Stimulated activated CD8-positive, alpha-beta memory T cell treated with anti-CD3 and anti-CD28 coated beads, Interleukin-15, amount 100 ng/mL, for 1 hour (primary cell): ENCODE measurements at places on chromosomes 12 and 14.

DNA sequence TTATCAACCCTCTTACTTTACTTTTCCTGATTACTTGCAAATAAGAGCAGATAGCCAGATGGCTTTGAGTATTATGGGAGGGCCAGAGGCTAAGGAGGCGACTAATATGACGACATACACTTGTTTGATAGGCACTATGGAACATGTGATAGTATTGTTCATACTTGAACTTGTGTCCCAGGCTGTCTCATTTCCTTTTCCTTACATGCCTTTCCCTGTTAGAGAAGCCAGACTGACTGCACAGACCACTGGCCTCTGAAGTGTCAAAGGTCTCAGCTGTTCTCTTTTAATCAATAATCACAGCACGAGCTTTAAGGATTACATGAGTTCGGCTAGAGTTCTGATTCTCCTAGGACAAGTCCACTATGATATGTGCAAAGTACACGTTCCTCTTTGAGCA is 326.0 kb downstream of the PRKD1 start:
- DNase-seq, result no peak

DNA sequence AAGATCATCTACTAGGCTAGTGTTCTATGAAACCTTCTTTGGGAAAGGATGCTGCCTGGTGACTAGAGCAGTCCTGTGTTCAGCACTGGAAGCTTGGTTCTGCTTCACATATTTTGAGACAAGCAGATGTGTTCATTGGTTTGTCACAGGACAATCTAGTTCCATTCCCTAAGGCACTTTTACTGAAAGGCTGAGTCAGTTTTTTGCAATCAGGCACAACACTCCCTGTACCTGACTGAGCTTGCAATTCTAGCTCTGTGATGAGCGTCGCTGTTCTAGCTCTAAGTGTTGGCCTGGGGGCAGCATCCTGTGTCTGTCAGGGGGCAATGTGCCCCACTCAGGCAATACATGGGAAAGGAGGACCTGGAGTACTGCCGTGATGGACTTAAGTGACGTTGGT is 144.4 kb downstream of the CAND1 start:
- no peak for DNase-seq

DNA sequence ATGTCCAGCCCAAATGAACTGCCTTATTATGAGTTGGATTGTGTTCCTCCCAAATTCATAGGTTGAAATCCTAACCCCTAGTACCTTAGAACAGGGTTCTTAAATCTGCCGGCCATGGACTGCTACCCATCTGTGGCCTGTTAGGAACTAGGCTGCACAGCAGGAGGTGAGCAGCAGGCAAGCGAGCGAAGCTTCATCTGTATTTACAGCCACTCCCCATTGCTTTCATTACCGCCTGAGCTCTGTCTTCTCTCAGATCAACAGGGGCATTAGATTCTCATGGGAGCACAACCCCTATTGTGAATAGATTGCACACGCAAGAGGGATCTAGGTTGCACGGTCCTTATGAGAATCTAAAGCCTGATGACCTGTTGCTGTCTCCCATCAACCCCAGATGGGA is 9.8 kb upstream of the EML5 start:
- DNase-seq, result no peak

GRCh38 chr14:50070230-50070629 is 46.1 kb downstream of the VCPKMT start:
- no peak for DNase-seq

DNA sequence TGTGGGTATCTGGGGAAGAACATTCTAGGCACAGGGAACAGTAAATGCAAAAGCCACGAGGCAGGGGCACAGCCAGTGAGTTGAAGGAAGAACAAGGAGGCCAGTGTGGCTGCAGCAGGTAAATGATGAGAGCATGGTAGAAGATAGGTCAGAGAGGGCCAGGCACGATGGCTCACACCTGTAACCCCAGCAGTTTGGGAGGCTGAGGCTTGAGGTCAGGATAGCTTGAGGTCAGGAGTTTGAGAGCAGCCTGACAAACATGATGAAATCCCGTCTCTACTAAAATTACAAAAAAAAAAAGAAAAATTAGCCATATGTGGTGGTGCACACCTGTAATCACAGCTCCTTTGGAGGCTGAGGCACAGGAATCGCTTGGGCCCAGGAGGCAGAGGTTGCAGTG is 86.7 kb upstream of the ESRRB start:
- no peak for DNase-seq

DNA sequence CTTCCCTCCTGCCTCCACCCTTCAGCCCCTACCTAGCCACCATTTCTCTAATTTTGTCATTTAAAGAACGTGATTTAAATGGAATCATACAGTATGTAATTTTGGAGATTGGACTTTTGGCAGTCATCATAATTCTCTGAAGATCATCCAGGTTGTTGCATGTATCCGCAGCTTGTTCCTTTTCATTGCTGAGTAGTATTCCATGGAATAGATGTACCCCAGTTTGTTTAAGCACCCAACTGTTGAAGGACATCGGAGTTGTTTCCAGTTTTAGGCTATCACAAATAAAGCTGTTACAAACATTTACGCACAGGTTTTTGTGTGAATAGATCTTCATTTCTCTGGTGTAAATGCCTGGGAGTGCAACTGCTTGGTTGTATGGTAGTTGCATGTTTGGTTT is 61.1 kb upstream of the PWP1 start:
- no peak for DNase-seq

DNA sequence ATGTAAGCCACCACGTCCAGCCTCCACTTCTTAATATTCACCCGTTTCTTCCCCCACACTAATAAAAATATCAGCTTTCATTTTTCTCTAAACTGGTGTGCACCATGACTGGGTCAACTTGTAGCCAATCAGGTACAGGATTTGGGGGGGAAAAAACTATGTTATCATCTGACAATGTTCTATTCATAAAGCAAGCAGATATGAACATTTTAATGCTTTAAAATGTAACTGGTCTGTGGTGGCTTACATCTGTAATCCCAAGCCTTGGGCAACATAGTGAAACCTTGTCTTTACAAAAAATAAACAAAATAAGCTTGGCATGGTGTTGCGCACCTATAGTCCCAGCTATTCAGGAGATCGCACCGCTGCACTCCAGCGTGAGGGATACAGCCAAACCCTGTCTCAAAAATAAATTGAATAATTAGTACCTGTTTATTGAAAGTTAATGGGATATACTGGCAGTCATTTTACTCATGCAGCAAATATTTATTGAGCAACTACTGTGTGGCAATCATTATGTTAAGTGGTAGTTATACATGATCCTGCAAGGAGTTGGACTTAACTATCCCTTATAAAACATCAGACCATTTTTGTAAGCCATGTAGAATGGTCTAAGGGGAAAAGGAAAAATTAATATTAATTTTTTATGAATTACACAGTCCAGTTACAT is 15.3 kb upstream of the ITPR2 start:
- DNase-seq, result no peak

DNA sequence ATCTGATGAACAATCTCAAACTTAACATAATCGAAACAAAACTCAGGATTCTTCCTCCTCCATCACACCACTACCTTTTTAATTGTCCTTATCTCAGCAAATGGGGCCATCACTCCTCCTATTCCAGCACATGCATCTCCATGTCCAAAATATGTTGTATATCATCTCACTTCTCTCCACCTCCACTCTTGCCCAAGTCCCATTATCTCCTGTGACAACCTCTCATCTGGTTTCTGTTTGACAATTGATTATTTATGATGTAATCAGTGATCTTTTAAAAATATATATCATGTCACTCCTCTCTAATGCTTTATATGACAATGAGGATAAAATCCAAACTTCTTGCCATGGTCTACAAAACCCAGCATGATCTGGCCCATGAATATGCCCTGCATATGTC is 200.8 kb upstream of the HMGA2 start:
- no peak for DNase-seq

DNA sequence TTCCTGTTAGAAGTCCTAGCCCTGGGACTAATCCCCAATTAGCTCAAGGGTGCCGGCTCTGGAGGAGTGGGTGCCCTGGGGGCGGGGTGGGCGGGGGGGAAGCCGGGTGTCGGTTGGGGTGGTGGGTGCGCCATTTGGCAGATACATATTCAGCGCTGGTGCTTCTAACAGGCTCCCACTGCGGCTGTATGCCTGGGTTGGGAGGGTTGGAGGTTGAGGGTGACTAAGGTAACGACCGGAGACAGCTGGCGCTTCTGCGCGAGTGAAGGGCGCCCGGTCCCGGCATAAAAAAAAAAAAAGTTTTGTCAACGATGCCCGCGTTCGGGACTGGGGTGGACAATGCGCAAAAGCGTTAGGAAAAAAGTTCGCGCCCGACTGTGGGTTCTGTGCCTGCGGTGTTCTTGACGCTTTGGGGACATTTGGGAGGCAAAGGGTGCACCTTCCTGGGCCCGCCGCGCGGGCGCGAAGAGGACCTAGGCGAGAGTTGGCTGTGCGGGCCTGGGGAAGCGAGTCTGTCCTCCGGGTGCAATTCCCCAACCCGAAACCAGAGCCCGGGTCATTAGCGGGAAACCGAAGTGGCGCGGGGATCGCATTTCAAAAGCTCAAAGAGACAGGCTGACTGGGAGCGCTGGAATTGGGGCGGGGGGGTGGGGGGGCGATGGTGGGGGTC is 19.2 kb downstream of the TBX3 start:
- no peak for DNase-seq

DNA sequence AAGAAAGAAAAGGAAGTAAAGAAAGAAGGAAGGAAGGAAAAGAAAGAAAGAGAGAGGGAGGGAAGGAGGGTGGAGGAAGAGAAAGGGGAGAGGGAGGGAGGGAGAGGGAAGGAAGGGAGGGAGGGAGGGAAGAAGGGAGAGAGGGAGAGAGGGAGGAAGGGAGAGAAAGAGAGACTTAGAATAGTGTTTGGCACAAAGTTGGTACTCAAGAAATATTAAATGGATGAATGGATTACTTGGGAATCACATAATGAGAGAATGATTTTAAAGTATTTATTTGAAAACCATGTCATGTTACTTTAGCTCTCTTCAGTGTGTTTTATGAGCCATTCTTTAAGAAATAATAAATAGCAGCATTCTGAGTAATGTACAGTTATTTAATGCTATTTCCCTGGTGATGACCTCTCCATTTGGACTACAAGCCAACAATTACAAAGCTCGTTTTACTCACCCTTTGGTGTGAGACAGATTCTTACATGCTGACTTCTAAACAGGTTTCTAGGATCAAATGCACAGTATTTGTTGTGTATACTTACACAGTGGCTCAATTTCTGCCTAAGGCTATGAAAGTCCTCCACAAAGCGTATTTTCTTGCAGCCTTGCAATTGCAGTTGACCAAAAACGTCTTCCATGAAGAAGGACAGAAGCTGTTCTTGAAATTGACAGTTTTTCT is 861 bp downstream of the IL26 start:
- DNase-seq, result no peak

DNA sequence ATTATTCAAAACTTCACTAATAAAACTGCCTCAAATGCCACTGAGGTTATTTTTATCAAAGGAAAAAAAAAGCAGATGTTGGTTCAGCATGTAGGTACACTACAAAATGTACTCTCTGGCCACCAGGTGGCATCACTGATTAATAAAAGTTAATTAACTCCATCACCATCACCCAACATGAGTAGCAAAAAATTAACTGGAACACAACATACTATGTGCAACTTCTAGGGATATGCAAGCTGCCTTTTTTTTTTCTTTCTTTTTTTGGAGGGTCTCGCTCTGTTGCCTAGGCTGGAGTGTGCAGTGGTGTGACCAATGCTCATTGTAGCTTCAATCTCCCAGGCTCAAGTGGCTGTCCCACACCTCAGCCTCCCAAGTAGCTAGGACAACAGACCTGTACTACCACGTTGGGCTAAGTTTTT is 43.8 kb upstream of the NR2C1 start:
- peak; percentile 34 for DNase-seq

DNA sequence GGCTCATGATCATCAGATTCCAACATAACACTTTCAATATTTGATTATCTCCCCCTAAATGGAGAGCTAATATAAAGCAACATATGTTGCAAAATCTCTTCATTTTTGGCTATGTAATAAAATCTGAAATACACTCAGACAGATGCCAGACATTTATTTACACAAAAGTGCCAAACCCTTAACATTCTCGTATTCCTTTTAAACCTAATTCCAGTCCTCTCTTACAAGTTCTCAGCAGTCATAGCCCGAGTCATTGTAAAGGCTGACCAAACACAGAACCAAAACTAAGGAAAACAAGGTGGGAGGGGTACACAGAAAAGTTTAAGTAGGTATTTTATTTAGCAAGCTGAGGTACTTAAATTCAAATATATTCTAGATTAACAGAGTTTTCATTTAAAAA is 81.4 kb downstream of the LRP6 start:
- DNase-seq, result no peak

DNA sequence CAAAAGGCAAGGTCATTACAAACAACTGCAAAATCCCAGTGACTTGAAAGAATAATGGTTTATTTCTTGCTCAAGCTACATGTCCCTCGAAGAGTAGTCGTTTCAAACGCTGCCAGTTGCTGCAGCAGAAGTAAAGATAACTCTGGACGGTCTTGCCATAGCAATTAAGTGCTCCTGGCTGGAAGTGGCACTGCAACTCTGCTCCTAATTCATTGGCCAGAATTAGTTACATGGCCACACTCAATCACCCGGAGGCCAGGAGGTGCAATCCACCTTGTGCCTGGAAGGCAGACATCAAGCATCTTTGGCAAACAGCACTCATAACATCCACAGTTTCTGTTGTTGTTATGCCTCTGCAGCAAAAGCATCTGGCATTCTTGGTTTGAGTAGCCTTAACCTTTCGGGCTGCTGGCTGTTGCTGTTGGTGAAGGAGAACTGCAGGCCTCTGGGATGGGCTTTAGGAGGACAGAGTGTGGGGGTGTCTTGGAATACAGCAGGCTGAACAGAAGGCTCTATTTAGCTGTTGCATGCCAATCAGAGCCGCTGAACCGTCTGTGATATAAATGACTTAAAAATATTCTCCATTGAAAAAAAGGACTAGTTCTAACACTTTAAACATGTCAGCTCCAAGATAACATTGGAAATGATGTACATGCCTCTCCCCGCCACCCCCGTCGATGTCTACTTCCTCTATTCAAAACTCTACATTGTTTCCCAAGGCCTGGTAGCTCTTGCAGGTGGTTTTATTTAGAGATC is 123.5 kb upstream of the DYRK2 start:
- DNase-seq, result no peak

DNA sequence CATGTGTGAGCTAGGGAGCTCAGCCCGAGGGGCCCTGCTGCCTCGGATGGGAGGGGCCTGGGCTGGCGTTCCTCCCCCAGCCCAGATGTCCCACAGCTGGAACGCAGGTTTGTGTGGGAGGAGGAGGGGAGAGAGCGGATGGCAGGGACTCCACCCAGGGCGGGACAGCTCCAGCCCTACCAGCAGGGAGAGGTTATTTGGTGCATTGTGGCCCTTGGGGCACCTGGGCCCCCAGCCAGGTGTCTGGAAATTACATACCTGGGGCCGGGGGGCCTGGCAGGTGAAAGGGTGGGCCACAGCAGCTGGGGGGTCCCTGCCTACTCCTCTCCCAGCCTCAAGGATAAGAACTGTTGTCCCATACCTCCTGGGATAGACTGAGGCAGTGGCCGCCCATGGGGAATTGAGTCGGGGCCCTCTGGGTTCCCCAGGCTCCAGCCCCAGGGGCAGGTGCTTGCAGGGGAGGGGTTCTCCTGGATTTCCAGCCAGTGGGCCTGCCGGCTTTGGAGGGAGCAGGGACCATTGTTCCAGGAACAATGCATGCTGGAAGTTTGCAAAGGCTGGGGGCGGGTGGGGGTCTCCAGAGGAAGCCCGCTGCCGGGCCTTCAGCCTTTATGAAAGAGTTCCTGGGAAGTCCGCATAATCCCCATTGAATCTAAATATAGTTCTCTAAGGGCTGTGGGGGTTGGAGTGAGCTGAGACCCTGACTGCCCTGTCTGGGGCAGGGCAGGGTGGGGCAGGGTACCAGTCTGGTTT is 1.2 kb downstream of the KIF26A start:
- no peak for DNase-seq

GRCh38 chr14:21069388-21070082 is 569 bp upstream of the ARHGEF40 start:
- DNase-seq, result no peak
